Activated CD4-positive, alpha-beta T cell treated with anti-CD3 and anti-CD28 coated beads, Interleukin-10, Interleukin-2, amounts not matched to agents 100 ng/mL and 50 ng/mL, durations not matched to agents 16 hours and 8 hours (primary cell): ENCODE measurements at places on chromosomes 1 and 21.

DNA sequence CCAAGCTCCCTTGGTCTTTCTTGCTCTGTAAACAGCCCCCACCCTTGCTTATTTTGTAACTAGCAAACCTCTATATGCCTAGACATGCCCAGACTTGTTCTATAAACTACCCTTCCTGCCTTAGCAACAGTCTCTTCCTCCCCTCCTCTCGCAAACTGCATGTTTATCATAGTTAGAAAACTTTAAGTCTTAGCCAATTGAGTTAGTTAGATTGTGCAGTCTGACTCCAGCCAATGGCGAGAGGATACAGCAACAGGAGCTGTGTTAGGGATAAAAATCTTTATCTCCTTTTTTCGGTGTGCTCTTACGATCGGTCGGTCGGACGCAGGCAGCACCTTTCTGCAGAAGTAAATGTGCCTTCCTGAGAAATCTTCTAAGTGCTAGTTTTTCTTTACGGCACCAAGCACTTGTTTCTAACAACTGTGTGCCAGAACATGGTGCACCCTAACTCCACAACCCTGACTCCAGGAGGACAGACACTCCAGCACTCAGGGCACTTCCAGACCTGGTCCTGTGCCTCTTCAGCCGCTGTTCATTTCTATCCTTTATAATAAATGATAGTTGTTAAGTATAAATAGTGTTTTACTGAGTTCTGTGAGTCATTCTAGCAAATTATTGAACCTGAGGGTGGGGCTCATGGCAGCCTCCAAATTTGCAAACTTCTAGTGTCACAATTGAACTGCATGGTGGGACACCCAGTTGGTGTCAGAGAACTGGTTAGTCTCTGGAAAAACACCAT is 25.7 kb upstream of the GNG4 start:
- DNase-seq = no peak

GRCh38 chr21:45546636-45547544 is 4.7 kb upstream of the SLC19A1 start:
- no peak for DNase-seq

DNA sequence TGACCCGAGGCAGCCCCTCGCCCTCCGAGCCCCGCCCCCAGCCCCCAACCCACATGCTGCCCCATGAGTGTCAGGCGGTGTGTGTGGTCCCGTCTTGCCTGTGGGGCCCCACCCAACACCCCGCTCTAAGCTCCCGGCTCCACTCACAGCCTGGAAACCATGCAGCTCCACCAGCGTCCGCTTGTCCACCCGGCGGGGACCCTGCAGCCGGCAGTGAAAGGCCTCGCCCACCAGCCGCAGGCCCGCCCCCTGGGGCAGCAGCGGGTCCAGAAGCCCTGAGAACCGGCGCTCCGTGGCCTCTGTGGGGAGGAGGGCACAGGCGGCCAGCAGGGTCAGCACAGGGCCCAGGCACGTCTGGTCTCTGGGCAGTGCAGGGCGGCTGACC is 2.7 kb downstream of the C1QTNF12 start:
- DNase-seq = no peak

DNA sequence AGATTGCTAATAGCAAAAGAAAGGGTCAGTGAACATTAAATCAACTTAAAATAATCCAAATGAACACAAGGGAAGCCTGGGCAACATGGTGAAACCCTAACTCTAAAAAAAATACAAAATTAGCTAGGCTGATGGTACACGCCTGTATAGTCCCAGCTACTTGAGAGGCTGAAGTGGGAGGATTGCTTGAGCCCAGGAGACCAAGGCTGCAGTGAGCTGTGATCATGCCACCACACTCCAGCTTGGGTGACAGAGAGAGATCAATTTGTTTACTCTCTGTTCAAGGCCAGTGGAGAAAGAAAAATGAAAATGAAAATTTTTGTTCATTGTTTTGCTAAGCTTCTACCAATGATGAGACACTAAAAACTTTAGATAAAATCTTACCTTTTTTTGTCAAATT is 24.8 kb downstream of the WDR47 start:
- no peak for DNase-seq

DNA sequence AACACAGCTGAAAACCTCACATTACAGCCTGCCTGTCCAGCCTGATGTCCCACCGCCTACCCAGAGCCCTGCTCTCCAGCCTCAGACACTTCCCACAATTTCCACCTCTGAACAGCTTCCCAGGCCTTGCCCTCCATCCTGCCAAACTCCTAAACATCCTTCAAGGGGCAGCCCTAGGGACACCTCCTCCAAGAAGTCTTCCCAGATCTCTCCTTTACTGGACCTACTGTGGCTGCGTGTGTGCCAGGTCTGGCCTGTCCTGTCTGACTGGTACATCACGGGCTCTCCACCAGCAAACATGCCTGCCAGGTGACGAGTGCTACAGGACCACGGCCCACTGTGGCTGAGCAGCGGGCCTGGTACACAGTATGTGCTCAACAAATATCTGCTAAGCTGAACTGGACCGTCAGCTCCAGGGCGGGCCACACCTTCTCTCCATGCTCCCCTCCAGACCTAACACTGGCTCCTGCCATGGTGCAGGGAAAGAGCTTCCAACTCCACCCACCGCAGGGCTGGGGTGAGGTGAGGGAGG is 28.8 kb downstream of the CHD5 start:
- no peak for DNase-seq

- DNase-seq = no peak
Measured at GRCh38 chr1:27624467-27625178, 10.4 kb downstream of the FGR start.

- DNase-seq = peak; percentile 64
Measured at GRCh38 chr1:35539073-35539823, 18.0 kb downstream of the KIAA0319L start.

- no peak for DNase-seq
Measured at GRCh38 chr1:17542645-17543044, 3.1 kb downstream of the ARHGEF10L start.

DNA sequence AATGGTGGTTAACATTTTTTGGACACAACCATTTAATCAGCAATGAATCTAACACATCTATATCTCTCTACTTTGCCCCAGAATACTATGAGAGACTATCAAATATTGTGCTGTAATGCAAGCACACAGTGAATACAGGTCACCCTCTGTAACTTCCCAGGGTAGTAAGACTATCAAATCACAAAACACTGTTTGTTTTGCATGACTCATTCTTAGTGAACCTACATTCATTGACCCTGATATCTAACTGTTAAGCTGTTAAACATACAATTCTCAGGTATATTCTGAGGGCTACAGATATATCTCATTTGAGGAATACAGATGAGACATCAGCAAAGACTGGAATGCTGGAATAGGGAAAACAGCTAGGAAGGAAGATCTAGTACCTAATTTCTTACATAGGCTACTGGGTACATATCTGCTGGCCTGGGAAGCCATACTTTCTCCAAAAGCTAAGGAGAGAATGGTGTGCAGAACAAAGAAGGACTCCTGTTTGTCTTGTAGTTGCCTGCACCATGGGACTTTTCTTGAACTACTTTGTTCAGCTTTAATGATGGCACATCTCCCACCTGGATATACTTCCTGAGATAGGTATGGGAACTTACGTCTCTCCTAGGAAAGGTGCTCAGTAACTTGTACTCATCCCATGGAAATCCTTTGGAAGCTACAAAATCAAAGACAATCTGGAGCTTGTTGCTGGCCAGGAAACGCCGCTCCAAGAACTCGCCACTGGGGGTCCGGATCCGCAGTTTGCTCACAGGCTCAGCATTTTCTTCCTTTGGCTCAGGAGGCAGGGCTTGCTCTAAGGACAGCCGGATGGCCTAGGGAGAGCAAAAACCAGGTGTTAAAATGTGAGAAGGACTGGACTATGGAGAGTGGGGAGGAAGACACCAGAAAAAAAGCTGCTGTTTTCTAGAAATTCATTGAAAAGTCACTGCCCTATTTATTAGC is 51.9 kb upstream of the DMRTA2 start:
- no peak for DNase-seq

GRCh38 chr1:236395230-236395946 is 1.3 kb downstream of the EDARADD start:
- DNase-seq = peak; percentile 76

- DNase-seq = no peak
Measured at GRCh38 chr1:199691540-199691939, 336.0 kb upstream of the NR5A2 start.

DNA sequence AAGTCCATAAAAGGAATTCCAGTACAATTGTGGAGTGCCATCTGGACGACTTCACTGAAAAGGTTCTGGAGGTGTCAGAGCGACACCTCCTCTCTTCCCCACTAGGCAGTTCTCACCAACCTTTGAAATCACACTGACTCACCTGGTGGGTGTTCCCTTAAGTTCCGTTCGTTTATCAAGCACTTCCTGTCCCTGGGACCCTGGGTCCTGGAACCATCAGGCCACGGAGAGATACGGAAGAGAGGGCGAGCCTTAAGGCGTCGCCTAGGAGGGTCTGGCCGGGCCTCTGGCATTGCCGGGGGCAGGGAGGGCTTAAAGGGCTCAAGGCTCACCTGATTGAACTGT is 317 bp downstream of the SPAG17 start:
- no peak for DNase-seq

DNA sequence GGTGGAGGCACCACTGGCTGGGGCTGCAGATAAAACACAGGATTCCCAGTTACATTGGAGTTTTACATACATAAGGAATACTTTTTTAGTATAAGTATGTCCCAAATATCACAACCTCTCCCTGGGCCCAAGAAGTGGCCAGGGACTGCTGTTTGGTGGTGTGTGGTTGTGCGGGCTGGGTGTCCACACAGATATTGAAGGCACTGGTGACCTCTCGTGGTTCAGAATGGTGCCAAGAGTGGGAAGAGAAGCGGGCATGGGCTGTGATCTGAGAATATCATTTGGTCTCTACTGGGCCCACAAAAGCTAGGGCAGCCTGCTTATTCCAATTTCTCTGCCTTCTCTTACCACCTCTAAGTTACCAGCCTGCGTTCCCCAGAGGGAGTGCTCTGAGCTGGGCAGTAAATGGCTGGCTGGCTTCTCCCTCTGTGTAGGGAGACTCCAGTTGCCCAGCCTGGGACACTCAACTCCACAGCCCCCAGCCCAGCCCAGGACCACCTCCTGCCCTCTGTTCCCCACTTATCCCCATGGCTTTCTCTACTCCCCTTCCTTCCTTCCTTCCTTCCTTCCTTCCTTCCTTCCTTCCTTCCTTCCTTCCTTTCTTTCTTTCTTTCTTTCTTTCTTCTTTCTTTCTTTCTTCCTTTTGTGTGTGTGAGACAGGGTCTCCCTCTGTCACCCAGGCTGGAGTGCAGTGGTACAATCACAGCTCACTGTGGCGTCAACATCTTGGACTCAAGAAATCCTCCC is 42.8 kb upstream of the RD3 start:
- DNase-seq = no peak

GRCh38 chr1:246742396-246742795 is 18.2 kb downstream of the SCCPDH start:
- DNase-seq = no peak
